ENCODE measurements at places on chromosomes 11 and 22. TPM values are rescaled to one million over a fixed set of nuclear protein-coding genes. Genes with fewer than 3 reads are reported as not detected.

FZD4 gene
- total RNA-seq = 11.1 TPM

WNT7B gene
- 52.1 TPM for total RNA-seq

RASL10A gene
- 2.6 TPM for total RNA-seq

CCS gene
- total RNA-seq = 55.3 TPM

SERPING1 gene
- total RNA-seq = 1.3 TPM

LRRN4CL gene
- 0.13 TPM for total RNA-seq

DBX1 gene
- total RNA-seq = not detected

OR51M1 gene
- total RNA-seq = not detected

BTG4 gene
- total RNA-seq = not detected

PRCP gene
- 57.0 TPM for total RNA-seq

TMEM126B gene
- total RNA-seq = 106 TPM

Measured in Panc1 (cell line).